ENCODE measurements at places on chromosomes 1 and 21. TPM values are rescaled to one million over a fixed set of nuclear protein-coding genes. Genes with fewer than 3 reads are reported as not detected.

DNA sequence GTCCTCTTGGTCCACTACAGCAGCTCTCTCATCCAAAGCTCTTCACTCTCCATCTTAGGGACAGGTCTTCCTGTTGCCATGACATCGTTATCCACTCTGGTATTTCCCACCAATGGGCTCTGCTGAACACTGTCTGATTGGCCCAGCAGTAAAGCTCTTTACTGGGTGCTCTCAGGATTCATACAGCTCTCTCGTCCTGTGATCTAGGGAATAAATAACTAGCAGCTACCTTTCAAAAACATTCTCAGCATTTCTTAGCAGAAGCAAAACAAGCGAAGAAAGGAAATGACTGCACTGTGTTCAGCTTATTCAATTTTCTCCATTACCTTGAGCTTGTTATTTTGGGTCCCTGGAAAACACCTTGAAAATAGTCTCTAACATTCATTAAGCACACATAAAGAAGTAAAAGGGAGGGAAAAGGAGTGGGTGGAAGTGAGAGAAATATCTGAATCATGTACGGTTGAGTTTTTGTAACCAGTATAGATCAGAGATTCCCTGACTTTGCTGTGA is 163.4 kb upstream of the SGIP1 start:
- DNase-seq: no peak

DNA sequence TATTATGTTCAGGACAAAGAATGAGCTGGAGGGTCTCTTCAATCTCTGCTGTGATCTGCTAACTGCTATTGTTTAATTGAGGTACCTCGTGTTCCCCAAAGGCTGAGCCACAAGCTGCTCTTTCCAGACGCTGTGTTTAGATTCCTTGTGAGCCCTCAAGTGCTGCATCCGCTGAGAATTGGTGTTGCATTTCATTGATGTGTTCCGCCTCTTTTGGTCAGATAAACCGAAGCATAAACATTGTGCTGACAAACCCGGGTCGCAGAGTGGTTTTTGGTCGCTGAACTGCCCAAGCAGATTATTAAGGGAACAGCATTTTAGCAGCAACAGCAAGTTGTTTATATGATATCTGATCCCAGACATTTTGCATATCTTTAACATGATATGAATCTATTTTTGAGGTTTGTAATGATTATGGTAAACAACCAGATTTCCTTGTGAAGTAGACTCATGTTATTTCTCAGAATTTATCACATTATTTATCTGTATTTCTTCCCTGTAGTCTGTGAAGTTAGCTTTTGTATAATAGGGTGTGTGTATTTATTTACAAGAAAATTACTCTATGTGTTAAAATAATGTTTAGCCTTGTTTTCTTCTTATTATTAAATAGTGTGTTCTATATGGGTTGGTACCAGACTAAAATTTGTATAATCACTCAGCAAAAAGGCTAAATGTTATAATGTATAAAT is 217.2 kb upstream of the C1orf105 start:
- no peak for DNase-seq

DNA sequence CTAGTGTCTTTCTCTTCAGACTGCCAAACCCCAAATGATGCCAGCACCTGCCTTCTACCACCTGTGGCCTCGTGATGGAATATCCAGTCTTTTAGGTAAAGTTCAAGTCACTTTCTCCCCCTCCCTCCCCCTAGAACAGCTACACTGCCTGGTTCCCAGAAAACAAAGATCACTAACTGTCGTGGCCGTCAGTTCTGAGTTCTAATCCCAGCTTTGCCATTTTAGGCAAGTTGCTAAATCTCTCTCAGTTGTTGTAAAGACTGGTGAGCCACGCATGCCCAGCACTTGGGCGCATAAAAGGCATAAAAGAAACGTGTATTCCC is 648 bp upstream of the TRAPPC3 start:
- DNase-seq: no peak

- DNase-seq: no peak
Measured at GRCh38 chr1:157199421-157199755, 61.2 kb upstream of the ETV3 start.

GRCh38 chr1:244860914-244861610 is 3.3 kb downstream of the HNRNPU start:
- DNase-seq: no peak

DNA sequence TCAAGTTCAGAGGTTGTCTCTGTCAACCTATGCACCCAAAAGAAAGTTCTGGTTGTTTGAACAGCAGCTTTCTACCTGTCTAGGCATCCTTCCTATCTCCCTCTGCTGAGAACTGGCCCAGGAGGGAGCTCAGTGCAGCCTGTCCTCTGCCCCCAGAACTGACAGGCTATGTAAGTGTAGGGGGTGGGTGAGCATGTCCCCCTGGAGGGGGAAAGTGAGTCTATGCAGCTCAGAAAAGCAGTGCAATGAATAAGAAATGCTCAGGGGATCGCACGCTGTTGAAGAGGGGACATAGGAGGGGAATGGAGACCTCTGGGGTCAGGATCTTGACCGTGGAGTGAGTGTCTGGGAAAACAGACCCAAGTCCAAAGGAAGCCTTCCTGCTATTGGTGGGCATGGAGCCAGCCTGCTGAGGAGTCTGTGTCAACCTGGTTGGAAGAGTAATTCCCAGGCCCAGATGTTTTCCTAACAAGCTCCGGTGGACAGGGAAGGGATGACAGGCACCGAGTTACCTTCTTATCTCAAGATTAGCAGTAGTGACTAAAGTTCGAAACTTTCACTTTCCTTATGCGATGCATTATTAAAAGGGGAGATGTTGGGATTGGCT is 26.1 kb upstream of the FHAD1 start:
- no peak for DNase-seq

DNA sequence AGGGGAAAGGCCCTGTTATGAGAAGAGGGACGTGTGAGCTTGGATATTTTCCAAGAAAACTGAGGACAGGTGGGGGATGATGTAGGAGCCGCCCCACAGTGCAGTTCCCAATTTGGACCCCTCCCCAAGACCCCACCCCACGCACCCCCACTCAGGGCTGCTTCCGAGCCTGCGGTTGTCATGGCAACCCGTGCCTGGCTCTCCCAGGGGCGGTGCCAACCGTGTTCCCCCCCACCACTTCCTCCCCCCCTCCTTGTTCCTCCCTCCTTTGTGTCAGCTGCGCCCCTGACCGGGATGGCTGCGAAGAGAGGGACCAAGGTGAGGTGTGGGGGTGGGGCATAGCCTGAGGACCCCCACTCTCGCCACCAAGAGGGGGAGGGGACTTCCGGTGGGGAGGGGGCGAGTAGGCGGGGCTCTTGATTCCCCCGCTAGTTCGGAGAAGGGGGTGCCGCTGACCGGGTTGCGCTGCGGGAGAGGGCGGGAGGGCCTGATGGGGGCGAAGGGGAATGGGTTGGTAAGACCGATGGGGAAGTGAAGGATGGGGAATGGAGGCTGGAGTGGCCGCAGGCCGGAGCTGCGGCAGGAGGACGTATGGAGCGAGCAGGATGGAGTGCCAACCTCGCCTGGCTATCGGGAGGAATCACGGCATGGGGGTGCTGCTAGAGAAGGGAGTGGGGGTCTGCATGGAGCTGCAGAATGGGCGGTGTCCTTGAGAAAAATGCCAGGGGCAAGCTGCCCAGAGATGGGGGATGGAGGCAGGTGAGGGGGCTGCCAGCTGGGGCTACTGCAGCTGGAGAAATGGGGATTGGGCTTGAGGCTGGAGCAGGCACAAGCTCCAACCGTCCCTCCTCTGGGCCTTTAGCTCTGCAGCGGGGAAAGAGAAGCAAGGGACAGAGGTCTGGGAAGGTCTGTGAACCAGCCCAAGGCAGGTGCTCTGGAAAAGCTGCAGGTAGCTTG is 953 bp downstream of the TRIM46 start:
- DNase-seq: peak; percentile 19

- no peak for DNase-seq
Measured at GRCh38 chr1:36236302-36236701, 12.1 kb downstream of the THRAP3 start.

- peak; percentile 71 for DNase-seq
Measured at GRCh38 chr1:16248603-16249516, 11.9 kb upstream of the CPLANE2 start.

DNA sequence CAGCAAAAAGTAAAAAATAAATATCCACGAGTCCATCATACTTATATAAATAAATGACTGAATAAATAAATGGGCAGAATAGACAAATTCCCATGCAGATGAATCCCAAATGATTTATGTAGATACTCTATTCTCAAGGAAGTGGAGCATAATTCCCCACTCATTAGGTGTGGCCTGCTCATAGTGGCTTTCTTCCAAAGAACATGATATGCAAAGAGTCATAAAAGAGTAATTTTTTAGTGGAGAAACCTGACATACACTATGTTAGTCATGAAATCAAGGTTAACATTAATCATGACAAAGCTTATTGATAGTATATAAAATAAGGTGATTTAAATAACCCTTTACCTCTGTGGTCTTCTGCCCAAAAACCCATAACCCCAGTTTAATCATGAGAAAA is 298.9 kb downstream of the DPYD start:
- DNase-seq: no peak

DNA sequence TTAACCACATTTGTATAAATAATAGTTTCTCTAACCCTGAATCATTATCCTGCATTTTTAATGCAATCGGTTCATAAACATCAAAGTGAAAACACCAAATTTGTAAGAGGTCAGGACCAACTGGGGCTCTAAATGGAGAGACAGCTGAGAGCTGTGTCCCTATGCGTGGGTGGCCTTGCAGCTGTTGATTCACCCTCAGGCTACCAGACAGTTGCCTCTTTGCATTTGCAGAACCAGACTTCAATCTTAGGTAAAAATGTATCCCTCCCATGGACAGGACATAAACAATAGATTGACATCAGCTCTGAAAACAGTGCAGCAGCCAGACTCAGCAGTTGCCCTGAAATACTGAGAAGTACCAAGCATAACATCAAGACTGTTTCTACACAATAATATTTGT is 8.8 kb upstream of the TGFB2 start:
- no peak for DNase-seq

DNA sequence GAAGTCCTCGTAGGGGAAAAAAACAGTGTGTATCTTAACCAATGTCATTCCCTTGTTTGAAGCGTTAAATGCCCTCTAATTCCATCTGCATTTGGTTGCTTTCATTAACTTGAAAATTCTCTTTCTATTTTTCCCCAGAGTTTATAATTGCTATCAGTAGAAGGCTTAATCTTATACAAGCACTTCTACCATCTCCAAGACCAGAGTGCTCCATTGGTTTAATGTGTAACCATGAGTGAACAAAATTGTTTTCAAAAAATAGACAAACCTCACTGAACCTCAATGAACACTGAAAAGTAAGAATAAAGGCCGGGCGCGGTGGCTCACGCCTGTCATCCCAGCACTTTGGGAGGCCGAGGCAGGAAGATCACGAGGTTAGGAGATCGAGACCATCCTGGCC is 141.3 kb downstream of the RGS7 start:
- DNase-seq: no peak

DNA sequence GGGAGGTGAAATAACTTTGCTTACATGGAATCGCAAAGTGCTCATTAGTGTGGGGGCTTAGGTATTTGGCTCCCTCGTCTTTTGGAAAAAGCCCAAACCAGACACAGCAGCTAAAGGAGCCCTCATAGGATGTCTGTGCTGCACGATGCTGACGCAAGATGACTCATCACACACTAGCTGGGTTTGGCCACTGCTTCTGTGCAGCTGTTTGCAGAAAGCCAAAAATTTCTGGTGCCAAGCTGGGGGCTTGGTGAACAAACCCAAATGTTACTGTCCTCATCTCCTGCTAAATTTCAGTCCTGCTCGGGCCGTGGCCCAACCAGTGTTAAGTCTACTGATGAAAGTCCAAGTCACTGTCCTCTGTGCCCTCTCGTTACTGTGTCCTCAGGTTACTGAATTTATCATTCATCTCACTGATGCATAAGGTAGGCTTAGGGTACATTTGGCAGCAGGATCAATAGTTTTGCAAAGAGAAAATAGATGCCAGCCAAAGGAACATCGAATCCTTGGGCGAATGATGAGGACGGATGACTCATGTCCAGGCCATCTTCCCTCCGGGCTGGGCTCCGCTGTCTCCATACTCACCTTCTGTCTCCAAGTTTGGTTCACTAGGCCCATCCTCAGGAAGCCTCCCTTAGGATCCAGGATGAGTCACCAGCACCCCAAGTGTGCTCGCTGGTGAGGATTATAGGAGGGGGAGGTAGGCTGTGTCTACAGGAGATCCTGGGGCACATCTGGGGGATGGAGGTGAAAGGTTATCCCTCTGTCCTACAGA is 177.7 kb downstream of the ADSS2 start:
- peak; percentile 36 for DNase-seq

DNA sequence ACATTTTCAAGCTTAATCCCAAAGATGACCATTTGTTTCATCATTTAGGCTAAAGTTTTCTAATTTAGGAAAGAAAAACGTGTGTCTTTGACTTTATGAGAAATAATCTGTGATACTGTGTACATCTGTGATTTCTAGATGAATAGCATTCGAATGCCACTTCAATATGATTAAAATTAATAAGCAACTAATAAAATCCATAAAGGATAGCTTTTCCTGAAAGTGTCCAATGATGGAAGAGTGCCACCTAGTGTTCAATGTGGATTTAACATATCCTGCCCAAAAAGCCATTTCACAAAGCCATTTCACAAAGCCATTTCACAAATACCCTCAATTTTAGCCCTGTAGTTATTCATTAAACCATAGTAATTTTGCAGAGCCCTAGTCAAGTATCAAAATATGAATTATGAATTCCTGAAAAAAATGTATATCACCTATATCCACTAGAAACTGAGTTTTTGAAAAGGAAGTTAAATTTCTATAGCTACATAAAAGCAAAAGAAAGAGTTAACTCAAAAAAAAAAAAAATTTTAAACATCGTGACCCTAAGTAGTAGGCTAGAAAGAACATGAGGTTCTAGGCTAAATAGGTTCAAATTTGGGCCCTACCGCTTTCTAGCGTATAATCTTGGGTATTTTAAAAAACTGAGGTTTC is 19.1 kb downstream of the NME7 start:
- no peak for DNase-seq

The TMEM82 gene
- total RNA-seq: not detected

The ZNF124 gene
- 54.2 TPM for total RNA-seq

The LCE3D gene
- not detected for total RNA-seq

The CLCA1 gene
- total RNA-seq: not detected

The CACHD1 gene
- 25.3 TPM for total RNA-seq

The DAB1 gene
- total RNA-seq: 0.48 TPM

The NTRK1 gene
- 4.9 TPM for total RNA-seq

The RPF1 gene
- total RNA-seq: 41.6 TPM

The KCNN3 gene
- 1.0 TPM for total RNA-seq

Measured in breast epithelium (tissue), 4 donors.